ENCODE measurements at places on chromosomes 6 and 20. TPM values are rescaled to one million over a fixed set of nuclear protein-coding genes. Genes with fewer than 3 reads are reported as not detected.

Gene IMPG1
- not detected for total RNA-seq

Gene ADGRF5
- total RNA-seq = 10.3 TPM

Gene IPCEF1
- 2.0 TPM for total RNA-seq

Gene SLC12A5
- total RNA-seq = not detected

Gene BPIFB1
- not detected for total RNA-seq

DNA sequence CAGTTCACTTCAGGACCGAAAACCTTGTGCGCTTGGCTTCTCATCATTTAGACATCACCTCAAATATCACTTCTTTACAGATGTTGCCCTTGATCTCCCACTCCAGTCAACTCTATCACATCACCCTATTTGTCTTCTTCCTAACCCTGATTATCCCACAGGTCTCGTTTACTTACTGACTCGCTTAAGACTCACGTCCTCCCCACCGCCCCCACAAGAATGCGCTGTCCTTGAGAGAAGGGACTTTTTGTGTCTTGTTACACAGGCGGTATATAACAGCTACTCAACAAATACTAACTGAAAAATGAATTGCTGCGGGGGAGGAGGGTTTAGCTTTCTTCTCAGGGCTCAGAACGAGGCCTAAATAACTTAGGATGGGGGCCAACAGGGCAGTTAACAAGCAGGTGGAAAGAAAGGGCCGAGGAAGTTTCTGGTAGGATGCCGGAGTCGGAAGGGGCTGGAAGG lies 527 bp downstream of the TOMM34 start:
- peak overlapping the region; percentile 85 for H3K27ac ChIP-seq
- peaks cover 17% of the 10 kb centered on the region for H3K4me1 ChIP-seq
- H3K36me3 ChIP-seq = peaks cover 16% of the 10 kb centered on the region
- DNase-seq = no peak

DNA sequence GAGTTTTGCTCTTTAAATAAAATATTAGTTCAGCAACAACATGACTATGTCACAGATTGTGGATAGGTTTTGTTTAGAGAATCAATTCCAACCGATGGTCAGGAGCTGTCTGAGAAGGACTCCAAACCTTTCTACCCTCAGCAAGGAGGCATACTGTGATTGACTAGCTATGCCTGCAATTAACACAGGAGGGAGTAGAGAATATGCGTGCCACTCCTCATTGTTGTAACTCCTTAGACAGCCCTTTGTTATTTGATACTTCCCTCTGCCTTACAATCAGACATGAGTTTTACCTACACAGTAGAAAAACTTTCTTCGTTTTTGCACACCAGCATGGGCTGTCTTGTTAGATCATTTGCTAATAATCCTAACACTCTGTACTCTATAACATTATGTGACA lies 796.5 kb downstream of the PRIM2 start:
- no peak for DNase-seq
- no peaks in the 10 kb centered on the region for H3K4me1 ChIP-seq
- H3K36me3 ChIP-seq = no peaks in the 10 kb centered on the region
- H3K27ac ChIP-seq = no peak overlapping the region
- no peak overlapping the region for H3K4me3 ChIP-seq

DNA sequence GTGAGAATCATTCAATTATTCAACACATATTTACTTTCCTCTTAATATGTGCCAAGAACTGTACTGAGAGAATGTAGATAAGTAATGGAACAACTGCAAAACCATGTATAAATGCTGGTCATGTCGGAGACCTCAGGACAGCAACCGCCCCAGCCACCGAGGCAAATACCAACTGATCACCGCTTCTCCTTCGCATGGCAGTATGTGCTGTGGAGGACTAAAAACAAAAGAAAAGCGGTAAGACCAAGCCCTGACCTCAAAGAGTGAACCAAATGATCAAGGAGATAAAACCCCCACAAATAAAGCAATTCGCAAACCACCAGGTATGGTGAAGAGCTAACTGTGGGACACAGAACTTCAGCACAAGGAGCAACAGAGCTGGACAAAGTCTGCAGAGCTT lies 104.3 kb downstream of the TRERF1 start:
- no peak overlapping the region for H3K27ac ChIP-seq
- H3K4me1 ChIP-seq = no peaks in the 10 kb centered on the region
- no peaks in the 10 kb centered on the region for H3K27me3 ChIP-seq
- no peak for DNase-seq

GRCh38 chr6:4301871-4302270 lies 166.5 kb upstream of the ECI2 start:
- H3K4me3 ChIP-seq = no peak overlapping the region
- H3K27me3 ChIP-seq = no peaks in the 10 kb centered on the region
- H3K27ac ChIP-seq = no peak overlapping the region
- DNase-seq = no peak
- no peaks in the 10 kb centered on the region for H3K4me1 ChIP-seq
- no peaks in the 10 kb centered on the region for H3K36me3 ChIP-seq

- H3K4me1 ChIP-seq = peaks cover 23% of the 10 kb centered on the region
- H3K4me3 ChIP-seq = peak overlapping the region; percentile 60
- H3K27me3 ChIP-seq = no peaks in the 10 kb centered on the region
- no peaks in the 10 kb centered on the region for H3K36me3 ChIP-seq
- peak overlapping the region; percentile 87 for H3K27ac ChIP-seq
- no peak for DNase-seq
These were observed 7.9 kb downstream of the COL9A3 start for GRCh38 chr20:62824476-62825332.

GRCh38 chr6:20286968-20287565 lies 74.8 kb upstream of the MBOAT1 start:
- DNase-seq = no peak
- H3K27ac ChIP-seq = no peak overlapping the region
- H3K4me1 ChIP-seq = no peaks in the 10 kb centered on the region
- no peaks in the 10 kb centered on the region for H3K27me3 ChIP-seq
- no peak overlapping the region for H3K4me3 ChIP-seq
- H3K36me3 ChIP-seq = no peaks in the 10 kb centered on the region

GRCh38 chr20:19835533-19836222 lies 77.6 kb downstream of the RIN2 start:
- no peaks in the 10 kb centered on the region for H3K36me3 ChIP-seq
- no peaks in the 10 kb centered on the region for H3K27me3 ChIP-seq
- H3K4me3 ChIP-seq = no peak overlapping the region
- H3K4me1 ChIP-seq = no peaks in the 10 kb centered on the region

DNA sequence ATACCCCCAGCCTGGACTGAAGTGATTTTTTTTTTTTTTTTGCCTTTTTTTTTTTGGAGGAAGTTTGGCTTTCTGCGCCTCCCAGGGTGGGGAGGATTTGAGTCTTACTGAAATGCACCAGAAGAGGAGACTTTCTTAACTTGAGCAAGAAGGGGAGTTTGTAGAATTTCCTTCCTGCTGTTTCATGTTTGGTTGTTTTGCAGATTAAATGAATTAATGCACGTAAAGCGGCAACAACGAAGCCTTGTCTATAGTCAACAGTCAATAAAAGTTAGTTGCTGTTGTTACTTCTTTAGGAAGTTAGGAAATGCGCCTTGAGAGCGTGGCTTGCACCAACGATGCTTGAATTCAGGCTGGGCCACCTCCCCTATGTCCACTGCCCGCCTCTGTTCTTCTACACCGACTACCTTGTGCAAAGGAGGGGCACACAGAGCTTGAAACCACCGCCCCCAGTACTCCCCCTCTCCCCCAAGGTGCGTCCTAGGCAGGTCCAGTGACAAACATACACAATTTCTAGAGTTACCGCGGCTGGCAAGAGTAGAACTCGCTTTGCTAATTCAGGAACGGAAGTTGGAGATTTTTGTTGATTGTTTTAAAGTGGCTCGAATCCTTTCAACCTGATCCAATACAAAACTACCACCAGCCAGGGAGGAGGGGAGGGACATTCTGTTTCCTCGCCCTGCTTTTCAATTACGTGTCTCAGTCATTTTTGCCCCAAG lies 830 bp upstream of the CYP24A1 start:
- no peaks in the 10 kb centered on the region for H3K27me3 ChIP-seq
- peak overlapping the region; percentile 22 for H3K4me3 ChIP-seq
- no peaks in the 10 kb centered on the region for H3K36me3 ChIP-seq
- peaks cover 26% of the 10 kb centered on the region for H3K4me1 ChIP-seq
- no peak for DNase-seq

DNA sequence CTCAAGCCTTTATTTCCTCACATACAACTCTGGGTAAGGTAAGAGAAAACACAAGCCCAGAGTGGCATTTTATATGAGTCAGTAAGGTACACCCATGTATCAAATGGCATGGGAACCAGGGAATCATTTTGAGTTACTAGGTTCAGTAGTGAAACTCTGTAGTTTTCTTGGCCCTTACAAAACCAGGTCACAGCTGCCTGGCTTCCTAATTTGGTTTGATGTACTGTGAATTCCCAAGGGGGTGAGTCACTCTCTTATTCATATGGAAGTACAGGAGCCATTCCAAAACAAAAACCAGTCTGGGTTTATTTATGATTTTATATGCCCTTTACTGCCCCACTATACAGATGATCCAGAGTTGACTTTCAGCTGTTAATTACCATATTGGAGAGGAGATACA lies 70.7 kb downstream of the PDE7B start:
- no peak for DNase-seq
- no peaks in the 10 kb centered on the region for H3K36me3 ChIP-seq
- H3K27me3 ChIP-seq = no peaks in the 10 kb centered on the region
- peaks cover 21% of the 10 kb centered on the region for H3K4me1 ChIP-seq

DNA sequence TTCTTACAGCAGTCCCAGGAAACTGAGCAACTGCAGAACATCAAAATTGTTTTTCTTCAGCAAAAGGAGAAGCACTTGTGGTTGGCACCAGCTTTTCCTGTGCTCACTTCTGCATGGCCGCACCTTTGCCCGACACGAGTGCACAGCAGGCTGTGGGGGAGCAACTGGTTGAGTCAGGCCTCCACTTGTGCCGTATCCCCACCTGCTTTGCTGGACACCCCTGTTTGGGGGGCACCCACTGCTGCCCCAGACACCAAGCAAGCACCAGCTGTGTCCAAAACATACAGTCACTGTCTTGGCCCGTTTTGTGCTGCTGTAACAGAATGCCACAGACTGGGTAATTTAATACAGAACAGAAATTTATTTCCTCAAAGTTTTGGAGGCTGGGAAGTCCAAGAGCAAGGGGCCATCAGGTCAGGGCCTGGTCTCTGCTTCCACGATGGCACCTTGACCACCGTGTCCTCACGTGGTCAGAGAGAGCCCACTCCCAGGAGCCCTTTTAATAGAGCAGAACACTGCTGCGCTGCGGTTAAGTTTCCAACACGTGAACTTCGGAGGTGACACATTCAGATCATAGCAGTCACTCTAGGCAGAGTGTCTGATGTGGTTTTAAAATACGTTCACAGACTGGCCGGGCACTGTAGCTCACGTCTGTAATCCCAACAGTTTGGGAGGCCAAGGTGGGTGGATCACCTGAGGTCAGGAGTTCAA lies 8.7 kb upstream of the GMEB2 start:
- DNase-seq = no peak
- H3K4me1 ChIP-seq = peaks cover 8% of the 10 kb centered on the region
- H3K4me3 ChIP-seq = no peak overlapping the region
- H3K36me3 ChIP-seq = no peaks in the 10 kb centered on the region

GRCh38 chr20:6074145-6074561 lies 20.3 kb upstream of the LRRN4 start:
- H3K36me3 ChIP-seq = no peaks in the 10 kb centered on the region
- H3K4me3 ChIP-seq = no peak overlapping the region
- DNase-seq = no peak
- H3K4me1 ChIP-seq = no peaks in the 10 kb centered on the region
